CD4-positive, alpha-beta T cell treated with Interleukin-6 at 100 ng/mL for 8 hours (primary cell): ENCODE measurements at places on chromosomes 7 and 10.
A peak's percentile ranks its signal among the peaks of the same experiment; 100 is the strongest.

GRCh38 chr7:8938044-8938805 lies 504.8 kb downstream of the NXPH1 start:
- DNase-seq = no peak

- no peak for DNase-seq
These were observed 114.8 kb upstream of the DIP2C start for GRCh38 chr10:804191-804781.

DNA sequence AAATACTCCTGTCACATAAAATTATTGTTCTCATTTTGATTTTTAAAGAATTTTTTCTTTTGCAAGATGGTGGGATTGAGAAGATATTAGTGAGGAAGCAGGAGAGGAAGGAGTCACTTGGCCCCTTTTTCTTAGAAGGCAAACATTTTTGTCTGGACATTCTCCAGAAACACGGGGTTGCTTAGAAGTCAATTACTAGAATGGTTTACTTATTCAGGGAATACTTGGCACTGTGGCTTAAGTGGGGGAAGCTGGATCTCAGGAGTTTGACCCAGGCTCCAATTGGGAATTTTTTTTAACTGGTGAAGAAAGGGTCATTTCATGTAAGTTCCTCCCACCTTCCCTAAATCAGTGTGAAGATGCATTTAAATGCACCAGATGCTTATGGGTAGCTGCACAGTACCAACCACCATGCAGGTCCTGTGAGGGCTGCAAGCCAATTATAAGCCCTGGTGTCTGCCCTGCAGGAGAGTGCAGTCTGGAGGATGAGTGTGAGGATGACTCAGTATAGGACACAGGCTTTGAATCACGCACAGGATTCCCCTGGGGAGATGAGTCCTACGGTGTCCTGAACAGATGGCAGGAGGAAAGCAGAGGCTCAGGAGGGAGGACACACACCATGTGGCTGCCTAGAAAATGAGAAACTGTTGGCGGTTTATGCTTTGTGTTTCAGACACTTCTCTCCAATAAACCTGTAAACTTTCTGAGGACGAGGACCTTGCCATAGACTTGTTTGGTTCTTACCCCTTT lies 299.1 kb downstream of the PLXNA4 start:
- DNase-seq = no peak

DNA sequence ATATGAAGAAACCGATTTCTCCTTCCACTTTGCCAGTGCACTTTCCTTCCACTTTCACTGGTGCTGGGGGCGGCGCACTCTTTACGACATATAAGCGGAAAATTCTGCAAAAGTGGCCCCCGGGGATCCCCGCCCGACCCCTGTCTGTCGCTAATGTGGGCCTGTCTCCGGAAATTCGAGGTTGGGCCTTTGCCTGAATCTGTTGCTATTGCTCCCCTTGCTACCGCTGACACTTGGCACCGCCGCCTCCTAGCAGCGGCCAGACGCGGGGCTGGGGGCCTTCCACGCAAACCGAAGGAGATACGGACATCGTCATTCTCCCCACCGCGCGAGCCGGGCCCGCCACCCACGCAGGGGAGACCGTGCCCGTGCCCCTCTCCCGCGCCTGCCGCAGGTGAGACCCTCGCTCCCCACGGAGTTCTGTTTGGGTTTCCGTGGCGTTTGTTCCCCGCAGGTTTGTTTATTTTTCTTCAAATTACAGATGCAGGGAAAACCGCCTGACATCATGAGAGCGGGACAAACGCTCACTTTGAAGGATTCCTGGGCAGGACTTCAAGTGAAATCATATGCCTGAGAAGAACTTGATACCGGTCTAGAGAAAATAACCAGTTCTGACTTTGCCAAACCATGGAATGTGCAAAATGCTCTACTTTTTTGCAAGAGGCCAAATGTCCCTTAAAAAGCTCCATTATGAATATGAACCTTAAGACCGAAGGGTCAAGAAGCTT lies 5.0 kb downstream of the TWIST1 start:
- DNase-seq = no peak

DNA sequence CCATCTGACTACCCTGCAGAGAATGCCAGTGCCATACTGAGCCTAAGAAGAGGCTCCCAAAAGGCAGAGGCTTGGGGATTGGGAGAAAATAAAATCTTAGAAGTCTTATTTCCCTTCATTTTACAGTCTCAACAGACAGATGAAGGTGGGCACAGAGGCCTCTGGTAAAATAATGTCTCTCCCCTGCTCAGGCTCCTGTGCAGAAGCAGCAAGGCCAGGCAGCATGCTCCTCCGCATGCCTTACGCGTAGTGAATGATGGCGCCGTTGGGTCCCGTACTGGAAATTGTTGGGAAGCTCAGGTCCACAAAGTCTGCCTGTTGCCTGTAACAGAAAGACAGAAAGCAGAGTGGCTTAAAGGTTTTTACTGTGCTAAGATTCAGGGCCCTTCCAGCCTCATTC lies 45.8 kb downstream of the XPNPEP1 start:
- DNase-seq = no peak

DNA sequence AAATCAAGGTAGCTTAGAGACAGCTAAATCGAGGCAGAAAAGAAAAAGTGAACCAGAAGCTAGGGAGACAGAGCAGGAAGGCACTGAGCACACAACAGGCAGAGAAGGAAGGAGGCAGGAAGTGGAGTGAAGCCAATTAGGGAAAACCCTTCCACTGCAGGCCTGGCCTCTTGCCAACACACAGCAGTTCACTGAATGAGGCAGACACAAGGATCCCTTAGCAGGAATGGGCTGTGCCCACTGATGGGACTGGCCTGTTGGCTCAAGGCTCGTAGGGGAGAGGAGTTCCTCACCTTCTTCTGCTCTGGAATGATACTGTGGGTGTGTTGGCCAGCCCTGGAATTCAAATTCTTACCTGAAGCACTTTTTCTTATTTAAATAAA lies 220.3 kb upstream of the STK17A start:
- DNase-seq = no peak

DNA sequence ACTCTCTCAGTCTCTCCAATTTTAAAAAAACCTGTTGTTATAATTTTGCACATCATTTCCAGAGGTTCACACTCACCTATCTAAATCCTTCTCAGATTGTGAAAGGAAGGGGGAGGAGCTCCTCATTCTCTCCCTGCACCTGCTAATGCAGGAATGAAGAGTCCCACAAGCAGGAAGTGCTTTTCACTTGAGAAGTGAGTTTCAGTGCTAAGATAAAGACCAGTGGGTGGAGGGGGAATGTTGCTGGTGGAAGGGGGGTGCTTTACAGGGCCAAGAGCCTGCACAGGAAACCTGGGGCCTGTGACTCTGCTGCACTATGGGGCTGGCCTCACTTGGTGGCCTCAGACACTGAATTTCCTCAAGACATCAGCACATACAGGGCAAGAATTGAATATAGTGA lies 176.4 kb downstream of the PTPN20 start:
- no peak for DNase-seq

DNA sequence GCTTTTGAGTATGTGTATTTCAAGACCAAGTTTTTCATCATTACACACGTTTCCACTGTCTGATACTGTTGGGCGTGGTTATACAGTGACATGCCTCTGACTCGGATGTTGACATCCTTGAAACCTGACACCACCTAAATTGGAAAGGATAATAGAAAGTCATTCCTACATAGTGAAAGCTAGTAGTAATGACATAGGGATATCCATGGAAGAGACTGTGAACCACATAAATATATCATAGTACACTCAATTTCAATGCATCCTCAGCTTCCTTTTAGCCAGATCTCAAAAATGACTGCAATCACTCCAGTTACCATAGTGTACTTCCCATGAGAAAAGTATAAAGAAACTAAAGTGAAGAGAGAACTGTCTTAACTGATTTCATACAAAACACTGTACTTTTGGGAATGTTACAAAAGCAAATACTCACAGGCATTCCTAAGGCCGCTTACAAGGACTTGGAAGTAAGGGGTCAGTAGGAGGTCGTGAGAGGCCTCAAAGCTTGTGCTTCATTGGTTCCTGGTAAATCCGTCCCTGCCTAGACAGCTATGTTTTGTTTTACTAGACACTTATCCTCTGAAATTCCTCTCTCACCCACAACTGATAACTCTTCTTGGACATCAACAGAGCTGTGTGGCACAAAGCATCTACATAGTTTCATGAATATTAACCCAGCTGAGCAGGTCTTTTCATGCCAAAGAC lies 71.8 kb upstream of the VWDE start:
- no peak for DNase-seq

DNA sequence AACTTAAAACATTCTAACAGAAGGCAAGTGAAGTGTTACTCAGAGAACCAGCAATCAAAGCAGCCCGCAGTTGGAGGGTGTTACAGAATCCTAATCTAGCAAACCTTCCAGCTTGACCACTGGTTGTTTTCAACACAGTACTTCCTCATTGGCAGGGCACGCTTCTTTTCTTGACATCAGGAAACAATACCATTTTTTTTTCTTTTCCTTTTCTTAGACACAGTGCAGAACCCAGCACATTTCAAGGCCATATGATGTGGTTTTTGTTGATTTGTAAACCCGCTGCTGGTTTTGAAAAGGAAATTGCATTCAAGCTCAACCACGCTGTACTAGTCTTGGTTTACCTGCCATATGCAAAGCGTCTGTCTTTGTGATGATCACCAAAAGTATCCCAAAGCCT lies 33.4 kb downstream of the RHOBTB1 start:
- no peak for DNase-seq

- no peak for DNase-seq
These were observed 32.1 kb upstream of the ADO start for GRCh38 chr10:62772186-62772974.

GRCh38 chr7:91551377-91552175 lies 287.3 kb downstream of the FZD1 start:
- DNase-seq = no peak

GRCh38 chr7:82521906-82522445 lies 78.4 kb upstream of the CACNA2D1 start:
- DNase-seq = no peak

- DNase-seq = no peak
These were observed 23.1 kb downstream of the CASD1 start for GRCh38 chr7:94532676-94533075.

- DNase-seq = no peak
These were observed 341.6 kb upstream of the AUTS2 start for GRCh38 chr7:69256634-69257081.

DNA sequence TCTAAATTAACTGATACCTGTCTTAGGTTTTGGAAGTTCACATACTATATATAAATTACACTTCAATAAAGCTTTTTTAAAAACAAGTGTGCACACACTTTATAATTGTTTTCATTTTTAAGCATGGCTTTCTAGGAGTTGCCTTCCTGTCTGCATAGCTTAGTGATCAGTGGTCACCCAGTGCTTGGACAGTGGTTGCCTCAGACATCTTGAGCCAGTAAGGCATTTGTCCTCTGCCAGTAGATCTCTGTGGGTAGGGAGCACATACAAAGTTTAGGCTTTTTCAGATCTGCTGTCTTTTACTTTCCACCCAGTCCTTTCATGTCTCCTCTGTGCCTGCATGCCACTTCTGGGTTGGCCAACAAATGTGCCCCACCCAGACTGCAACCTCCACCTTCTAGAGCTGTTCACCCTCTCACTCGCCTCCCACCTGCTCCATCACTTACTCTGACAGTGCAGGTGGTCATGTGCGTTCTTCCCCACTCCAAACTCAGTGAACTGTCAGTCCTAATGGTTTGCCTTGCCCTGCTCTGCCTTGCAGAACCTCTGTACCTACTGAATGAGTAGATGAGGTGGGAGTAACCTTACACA lies 31.7 kb downstream of the TPST1 start:
- no peak for DNase-seq

DNA sequence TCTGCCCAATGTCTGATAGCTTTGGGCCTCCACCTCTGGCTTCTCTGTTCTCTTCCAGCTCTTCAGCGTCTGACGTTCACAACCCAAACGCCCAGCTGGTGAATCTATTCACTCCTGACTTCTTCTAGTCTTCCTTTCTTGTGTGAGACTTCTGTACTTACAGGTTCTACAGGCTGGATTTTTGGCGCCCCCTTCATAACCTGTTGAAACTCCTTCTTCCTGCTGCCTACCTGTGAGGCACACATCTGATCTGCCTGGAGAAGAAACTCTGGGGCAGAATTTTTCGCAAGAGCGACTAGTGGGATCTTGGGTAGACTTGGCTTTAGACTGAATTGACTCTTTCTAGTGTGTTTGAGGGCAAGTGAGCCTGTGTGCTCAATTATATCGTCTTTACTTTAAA lies 249.3 kb downstream of the REEP3 start:
- DNase-seq = no peak

DNA sequence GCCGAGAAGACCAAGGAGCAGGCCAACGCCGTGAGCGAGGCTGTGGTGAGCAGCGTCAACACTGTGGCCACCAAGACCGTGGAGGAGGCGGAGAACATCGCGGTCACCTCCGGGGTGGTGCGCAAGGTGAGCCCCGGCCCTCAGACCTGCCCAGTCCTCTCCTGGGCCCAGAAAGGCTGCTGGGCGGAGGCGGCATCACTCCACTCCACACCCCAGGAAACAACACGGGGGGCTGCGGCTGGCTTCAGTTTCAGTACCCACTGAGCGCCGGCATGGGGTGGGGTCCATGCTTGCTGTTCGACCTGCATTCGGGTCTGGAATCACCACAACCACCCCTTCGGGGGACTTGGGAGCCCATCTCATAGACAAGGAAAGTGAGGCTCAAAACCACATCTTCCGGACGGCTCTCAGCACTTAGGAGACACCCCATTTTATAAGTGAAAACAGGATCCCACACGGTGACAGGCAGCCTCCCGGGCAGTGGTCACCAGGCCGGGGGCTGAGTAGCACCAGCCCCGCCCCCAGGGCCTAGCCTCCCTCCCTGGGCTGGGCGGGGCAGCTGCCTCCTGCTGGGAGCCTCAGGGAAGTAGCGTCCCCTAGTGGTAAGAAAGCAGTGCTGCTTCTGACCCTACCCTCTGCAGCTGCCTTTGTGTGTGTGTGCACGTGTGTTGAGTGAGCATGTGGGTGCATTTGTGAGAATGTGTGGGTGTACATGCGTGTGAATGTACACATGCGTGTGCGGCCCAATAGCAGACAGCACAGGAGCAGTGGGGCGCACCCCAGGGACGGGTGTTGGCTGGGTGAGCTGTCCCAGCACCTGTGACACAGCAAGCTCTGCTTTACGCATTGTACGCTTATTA lies 1.8 kb downstream of the SNCG start:
- DNase-seq = peak; percentile 38

DNA sequence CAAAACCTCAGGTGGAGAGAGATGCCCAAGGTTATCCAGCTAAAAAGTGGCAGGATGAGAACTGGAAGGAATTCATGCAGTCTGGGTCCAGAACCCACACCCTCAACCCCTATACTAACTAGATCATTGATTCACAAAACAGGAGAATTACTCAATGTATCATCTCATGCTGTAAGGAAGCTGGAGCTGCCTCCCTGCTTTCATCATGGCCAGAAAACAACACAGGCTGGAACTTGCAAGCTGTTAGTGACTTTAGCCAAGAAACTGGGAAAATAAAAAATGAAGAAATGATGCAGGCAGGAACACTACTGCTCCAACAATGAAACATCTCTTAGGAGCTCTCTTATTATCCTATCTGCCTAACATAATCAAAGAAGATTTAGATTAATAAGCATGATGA lies 619.8 kb upstream of the CELF2 start:
- no peak for DNase-seq

DNA sequence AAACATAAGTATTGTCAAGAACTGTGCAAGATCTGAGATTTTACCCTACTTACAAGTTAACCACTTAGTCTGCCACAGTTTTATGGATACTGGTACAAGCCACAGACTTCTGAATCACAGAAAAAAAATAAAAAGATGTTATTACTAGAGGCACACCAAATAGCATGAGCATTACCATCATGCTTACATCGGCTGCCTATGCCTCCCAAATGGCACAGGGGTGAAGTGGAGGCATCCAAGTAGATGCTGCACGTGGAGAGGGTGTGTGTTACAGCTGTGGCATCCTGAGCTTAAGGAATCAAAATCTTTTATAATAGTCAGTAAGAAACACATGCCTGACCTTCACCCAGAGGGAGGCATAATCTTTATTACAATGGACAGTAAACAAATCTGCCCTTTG lies 207.8 kb downstream of the TFEC start:
- DNase-seq = no peak
